CD8-positive, alpha-beta memory T cell (primary cell): ENCODE measurements at places on chromosomes 12 and 14.
A peak's percentile ranks its signal among the peaks of the same experiment; 100 is the strongest.

- DNase-seq: no peak
These were observed 4.9 kb downstream of the PLD4 start for GRCh38 chr14:104929268-104930230.

GRCh38 chr14:89004166-89004565, 179.7 kb downstream of the TTC8 start:
- no peak for DNase-seq

DNA sequence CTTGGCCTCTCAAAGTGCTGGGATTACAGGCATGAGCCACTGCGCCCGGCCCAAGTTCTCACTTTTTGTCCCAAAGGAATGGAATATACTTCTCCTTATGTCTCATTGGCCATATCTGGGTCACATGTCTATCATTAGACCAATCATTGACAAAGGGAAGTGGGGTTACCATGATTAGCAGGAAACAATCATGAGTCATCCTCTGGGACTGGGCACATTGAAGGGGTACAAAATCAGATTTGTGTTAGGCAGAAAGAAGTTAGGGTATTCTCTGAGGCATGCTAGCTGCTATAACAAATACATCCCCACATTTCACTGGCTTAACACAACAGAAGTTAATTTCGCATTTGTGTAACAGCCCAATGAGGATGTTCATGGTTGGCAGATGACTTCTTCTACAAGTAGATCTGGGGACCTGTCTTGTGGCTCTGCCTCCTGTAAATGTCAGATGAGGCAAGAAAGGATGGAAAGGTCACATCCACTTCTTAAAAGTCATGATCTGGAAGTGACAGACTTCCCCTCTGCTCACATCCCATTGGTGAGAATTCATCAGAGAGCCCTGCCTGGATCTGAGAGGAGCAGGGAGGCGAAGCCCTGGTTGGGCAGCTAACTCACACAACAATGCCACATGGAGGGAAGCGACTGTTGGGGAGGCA, 3.1 kb downstream of the CCDC63 start:
- no peak for DNase-seq

GRCh38 chr12:79420146-79420618, 270.6 kb downstream of the PAWR start:
- DNase-seq: no peak

- DNase-seq: no peak
These were observed 128.4 kb upstream of the SSTR1 start for GRCh38 chr14:38079268-38079667.

- DNase-seq: peak; percentile 84
These were observed 100.5 kb downstream of the LRRC74A start for GRCh38 chr14:76926521-76927251.
